ENCODE measurements at places on chromosomes 2 and 18. TPM values are rescaled to one million over a fixed set of nuclear protein-coding genes. Genes with fewer than 3 reads are reported as not detected.

The SLC14A1 gene
- 2.4 TPM for total RNA-seq

The CELF4 gene
- not detected for total RNA-seq

The NPHP1 gene
- not detected for total RNA-seq

The ELOA2 gene
- total RNA-seq: not detected

The SERPINB4 gene
- not detected for total RNA-seq

The ICA1L gene
- total RNA-seq: 6.2 TPM

The GBX2 gene
- total RNA-seq: not detected

The RNU2-63P gene
- 22.6 TPM for total RNA-seq

The SLC8A1 gene
- 1.9 TPM for total RNA-seq

The ASXL3 gene
- not detected for total RNA-seq

The CHPF gene
- 13.9 TPM for total RNA-seq

The ITGB6 gene
- not detected for total RNA-seq

The PASK gene
- 66.9 TPM for total RNA-seq

The DSG4 gene
- not detected for total RNA-seq

The ZEB2 gene
- total RNA-seq: 12.2 TPM

The EML6 gene
- total RNA-seq: 0.89 TPM

The ERMN gene
- total RNA-seq: 3.7 TPM

All from T-helper 2 cell treated with Interferon-gamma antibody and Interleukin-4, amounts not matched to agents 100 ng/mL and 5 ng/mL, for 36 hours (primary cell).